ENCODE measurements at places on chromosomes 2 and 18.

GRCh38 chr2:54336136-54336976, 80.3 kb upstream of the TSPYL6 start:
- no peak for DNase-seq

- DNase-seq: no peak
These were observed 10.4 kb upstream of the DOCK10 start for GRCh38 chr2:225052703-225053102.

- no peak for DNase-seq
These were observed 82.3 kb downstream of the INPP5D start for GRCh38 chr2:233142355-233142897.

DNA sequence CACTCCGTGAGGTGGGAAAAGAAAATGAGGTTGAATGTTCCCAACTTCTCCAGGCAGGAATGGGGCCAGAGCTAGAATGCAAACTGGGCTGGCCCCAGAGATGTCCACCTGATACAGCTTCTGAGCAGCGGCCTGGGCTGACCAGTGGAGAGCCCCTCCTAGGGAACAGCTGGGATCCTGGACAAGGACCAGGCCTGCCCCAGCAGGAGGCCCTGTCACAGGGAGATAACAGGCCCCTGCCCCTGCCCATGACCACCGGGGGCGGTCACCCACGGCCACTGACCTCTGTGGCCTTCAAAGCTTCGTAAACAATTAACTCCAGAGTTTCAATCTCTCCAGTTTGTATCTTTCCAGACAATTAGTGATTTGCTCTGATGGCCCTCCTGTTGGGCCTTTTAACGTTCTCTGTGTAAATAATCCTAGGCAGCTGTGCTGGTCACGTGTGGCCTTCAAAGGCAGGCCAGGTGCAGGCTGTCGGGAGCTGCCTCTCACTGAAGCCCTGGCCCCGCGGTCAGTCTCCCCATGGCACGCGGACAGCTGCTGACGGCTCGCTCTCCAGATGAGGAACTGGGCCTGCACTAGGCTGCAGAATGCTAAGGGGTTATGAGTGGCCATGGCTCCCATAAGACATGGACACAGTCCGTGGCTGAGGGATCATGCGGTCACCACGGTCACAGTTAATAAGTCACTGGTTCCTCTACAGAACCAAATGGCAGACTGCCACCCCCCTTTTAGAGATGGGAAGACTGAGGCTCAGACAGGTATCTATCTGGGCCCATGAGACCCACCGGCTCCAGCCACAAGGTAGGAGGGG, 9.2 kb downstream of the HS6ST1 start:
- DNase-seq: no peak

DNA sequence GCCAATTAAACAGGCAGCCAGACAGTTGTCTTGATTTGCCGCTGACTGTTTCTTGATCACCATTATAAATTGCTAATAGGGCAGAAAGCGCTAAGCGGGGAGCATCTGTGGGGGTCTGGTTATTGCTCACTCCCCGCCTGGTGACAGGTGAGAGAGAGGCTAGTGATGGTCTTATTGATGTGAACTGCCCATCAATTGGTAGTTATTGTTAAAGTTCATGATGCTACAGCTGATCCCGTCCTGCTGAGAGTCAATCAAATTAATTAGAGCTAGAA, 148.5 kb downstream of the LNPK start:
- DNase-seq: no peak

- DNase-seq: no peak
These were observed 190.4 kb upstream of the ID2 start for GRCh38 chr2:8491296-8492027.

- no peak for DNase-seq
These were observed 289.8 kb downstream of the ICOS start for GRCh38 chr2:204226305-204226880.

DNA sequence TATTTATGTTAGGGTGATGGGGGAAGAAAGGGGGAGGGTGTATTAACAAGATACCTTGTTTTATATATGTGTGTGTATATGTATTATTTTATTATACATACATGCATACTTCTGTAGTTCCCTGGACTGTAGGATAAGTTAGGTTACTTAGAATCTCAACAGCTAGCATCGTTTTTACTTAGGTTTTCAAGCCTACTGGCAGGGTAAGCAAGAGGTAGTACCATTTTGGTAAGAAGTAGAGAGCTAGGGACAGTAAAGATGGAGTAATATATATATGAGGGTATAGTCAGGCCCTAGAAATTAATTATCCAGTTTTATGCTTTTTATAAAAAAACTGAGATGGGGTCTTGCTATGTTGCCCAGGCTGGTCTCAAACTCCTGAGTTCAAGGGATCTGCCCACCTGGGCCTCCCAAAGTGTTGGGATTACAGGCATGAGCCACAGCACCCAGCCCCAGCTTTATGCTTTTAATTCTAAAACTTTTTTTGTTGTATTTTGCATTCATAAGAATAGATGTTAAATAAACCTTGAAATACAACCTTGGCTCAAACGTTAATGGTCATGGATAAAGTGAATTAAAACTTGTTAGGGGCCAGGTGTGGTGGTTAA, 13.2 kb downstream of the MSH6 start:
- DNase-seq: no peak

- DNase-seq: no peak
These were observed 100.8 kb downstream of the RTN4 start for GRCh38 chr2:54949431-54949830.

DNA sequence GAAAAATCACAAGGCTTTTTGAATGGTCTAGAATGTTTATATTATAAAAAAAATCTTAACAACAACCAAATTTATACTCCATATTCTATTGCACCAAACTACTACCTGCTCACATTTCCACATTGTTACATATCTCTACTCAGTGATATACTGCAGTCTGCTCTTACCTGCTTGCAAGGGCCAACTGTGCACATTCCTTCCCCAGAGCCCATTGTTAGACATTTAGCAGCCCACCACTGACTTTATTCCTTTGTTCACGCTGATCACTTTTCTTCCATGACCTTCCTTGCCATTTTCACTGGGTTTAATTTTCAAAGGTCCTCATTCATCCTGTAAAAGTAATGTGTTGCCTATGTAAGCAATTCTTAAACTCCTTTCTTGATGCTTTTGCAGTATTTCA, 109.7 kb upstream of the KCNJ3 start:
- no peak for DNase-seq

- no peak for DNase-seq
These were observed 708 bp upstream of the MALT1 start for GRCh38 chr18:58670404-58671110.

DNA sequence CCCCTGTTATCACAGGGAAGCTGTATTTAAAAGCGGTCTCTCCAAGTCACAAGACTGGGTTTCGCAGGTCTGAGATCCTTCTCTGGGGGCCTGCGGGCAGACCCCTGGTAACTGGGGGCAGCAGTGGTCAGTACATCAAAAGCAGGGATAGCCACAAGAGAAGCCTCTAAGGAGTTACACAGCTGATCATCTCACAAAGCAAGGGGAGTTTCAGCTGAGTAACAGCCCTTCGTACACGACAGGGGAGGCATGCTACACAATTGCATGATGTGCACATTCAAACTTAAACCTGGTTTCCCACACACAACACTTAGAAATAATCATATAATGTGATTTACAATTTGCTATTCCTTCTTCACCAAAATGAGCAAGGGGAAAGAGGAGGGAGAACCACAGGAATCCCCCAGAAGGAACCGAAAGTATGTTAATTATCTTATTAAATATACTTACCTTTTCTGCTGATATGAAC, 87.5 kb downstream of the TMEM131 start:
- no peak for DNase-seq

- DNase-seq: no peak
These were observed 1212.6 kb upstream of the NXPH2 start for GRCh38 chr2:139992711-139993345.

DNA sequence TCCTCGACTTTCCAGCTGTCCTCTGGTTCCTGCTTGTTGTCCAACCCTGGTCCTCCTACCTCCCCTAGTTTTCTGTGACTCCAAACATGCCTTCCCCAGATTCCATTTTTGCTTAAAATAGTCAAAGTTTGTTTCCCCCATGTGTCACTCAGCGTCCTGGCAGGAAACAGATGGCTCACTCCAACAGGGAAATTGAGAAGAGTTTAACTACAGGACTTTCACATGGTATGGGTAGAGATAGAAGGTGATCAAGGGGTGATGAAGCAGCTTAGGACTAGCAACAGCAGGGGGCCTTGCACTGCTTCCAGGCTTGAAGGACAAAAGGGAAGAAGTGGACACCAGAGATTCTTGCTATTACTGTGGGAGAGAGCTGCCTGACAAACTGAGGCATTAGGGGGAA, 6.1 kb upstream of the CUL3 start:
- no peak for DNase-seq

DNA sequence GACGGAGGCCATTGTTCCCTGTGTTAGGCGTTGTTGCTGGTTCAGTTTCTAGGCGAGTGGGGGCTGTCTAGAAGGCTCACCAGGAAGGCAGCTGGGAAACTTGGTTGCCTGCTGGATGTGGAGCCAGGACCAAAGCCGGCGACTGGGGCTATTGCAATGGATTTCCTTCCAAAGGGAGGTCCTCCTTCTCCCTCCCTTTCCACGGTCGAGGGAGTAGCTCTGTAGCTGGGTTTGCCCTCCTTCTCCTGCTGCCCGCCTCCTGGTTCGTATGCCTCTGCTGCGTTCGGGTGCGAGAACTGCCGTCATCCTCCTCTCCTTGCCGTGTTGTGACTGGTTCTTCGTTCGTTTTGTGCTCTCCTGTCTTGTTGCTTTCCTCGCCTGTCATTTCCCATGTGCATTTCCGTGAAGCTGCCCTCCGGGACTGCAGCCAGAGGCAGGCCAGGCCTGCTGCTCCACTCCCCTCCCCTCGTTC, 203.4 kb downstream of the NEDD4L start:
- DNase-seq: no peak

GRCh38 chr2:21820271-21820670, 696.5 kb downstream of the TDRD15 start:
- no peak for DNase-seq

DNA sequence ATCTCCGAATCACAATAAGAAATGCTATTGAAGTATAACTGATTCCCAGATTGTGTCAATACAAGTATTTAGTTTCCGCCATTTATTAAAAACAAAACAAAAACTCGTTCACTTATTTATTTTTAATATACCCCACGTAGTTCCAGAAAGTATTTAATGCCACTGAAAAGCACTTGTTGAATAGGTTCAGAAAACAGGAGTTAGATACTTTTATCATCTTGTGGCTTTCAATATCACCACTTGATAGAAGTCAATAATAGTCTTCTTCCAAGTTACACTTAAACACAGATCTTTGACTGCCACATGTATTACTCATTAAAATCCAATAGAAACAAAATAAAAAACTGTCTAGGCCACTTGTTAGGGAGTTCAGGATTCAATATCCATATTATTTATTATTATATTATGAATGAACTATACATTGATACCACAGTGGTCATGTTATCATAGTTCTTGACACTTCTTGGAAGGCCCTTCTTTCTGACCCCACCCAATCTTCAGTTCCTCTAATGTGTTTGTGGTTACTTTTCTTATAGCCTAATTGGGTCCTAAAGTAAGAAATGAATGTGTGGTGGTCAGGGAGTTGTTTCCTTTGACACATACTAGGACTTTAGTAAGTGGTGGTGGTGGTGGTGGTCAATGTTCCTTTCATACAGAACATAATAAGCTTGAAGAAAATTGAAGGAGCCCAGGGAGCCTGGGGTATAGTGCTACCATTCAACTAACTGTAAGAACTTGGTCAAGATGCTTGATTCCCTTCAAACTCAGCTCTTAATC, 221.3 kb upstream of the ITGA4 start:
- DNase-seq: no peak

DNA sequence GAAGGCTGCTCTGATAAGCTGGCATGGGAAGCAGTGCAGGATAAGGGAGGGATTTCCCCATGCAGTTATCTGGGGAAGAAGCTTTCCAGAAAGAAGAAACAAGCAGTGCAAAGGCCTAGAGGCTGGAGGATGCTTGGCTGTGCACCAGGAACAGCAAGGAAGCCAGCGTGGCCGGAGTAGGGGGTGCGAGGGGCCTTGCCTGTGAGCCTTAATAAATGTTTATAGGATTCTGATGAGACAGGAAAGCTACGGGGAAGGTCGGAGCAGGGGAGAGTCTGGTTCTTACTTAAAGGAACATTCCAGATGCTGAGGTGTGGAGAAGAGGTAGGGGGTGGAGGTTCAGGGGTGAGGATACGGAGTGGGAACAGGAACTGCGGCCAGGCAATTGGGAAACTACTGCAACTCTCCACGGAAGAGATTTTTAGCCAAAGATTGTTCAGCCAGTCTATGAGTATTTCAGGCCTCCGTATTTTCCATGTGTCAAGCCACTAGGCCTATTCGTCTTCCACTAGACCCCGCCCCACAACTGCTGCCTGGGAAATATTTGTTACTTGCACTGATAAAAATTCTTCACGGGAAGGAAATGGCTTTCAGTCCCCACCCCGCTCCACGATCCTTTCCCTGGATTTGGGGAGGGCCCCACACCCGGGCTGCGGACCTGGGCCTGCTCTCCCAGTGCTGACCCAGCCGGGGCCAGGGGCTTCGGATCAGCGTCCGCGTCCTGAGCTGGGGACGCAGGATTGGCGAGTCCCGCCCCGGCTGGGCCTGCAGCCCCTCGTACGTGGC, 516 bp downstream of the EIF2AK2 start:
- DNase-seq: no peak

DNA sequence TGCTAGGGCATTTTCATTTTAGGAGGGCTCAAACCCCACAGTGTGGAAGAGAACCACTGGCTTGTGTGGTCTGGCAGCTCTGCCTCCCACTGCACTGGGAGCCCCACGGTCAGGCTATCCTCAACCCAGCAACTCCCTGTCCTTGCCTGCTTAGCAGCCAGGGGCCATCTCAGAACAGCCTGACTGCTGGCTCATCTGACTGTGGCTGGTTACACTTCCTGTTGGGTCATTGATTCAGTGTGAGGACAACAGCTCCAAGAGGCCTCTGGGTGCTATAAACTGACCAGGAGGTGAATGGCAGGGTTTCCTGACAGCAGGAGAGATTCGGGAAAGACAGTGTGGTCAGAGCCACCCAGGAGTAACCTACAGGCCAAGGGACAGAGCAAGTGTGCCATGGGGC, 40.1 kb downstream of the AMER3 start:
- DNase-seq: no peak

DNA sequence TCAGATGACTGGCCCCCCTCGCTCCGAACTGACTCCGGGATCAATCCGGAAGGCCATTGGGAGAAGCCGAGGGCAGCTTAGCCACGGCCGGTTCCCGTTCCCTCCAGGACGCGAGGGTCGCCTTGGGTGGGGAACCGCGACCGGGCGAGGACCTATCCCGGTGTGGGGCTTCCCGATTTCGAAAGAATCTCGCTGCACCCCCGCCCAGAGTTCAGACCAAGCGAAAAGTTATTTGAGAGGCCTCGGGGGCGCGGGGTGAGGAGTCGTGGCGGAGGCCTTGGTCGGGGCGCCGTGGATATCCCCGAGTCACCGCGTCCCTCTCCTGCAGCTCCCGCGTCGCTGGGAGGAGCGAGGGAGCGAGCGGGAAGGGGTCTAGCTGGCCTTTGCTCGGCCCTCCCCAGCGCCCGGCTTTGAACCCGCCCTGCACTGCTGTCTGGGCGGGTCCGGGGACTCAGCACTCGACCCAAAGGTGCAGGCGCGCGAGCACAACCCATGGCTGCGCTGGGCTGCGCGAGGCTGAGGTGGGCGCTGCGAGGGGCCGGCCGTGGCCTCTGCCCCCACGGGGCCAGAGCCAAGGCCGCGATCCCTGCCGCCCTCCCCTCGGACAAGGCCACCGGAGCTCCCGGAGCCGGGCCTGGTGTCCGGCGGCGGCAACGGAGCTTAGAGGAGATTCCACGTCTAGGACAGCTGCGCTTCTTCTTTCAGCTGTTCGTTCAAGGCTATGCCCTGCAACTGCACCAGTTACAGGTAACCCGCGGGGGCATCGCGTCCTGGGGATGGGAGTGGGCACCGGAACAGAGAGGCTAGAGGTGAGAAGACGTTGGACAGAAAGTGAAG, at the start of gene CYP27A1:
Gene CYP27A1, plus strand, starts transcription at position 457 of the 837 bp plus-strand sequence. Its CDS starts 36 bp downstream, at position 493.
- DNase-seq: no peak
